NCI-H1436 (cell line): ENCODE measurements at places on chromosomes 2 and 18.

DNA sequence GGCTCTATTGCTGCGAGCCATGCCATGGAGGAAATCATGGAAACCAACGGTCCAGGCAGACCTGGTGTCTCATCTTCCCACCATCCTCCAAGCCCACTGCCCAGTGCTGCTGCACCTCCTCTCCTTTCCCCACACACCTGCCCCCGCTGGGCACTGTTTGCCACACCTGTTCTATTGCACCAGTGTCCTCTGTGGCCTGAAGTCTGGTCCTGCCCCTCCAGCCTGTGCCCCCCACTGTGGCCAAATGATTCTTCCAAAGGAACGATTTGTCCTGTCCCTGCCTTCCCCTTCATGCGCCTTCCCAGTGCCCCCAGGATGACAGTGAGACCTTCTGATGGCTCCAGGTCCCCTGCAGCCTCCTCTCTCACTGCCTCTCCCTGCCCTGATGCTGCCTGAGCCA lies 101.9 kb upstream of the TWIST2 start:
- DNase-seq = no peak

GRCh38 chr2:42930025-42930581 lies 137.7 kb upstream of the HAAO start:
- DNase-seq = no peak

GRCh38 chr2:100722125-100722524 lies 97.8 kb upstream of the NPAS2 start:
- no peak for DNase-seq

GRCh38 chr2:239261796-239262483 lies 138.9 kb downstream of the HDAC4 start:
- no peak for DNase-seq

GRCh38 chr2:223837287-223838061 lies at the start of gene AP1S3:
TSS of gene AP1S3 (minus strand) at chr2:223837582. CDS start at chr2:223837450, 132 bp downstream.
- peak; percentile 84 for DNase-seq

- no peak for DNase-seq
Observed at GRCh38 chr2:55478610-55479304, 40.8 kb upstream of the CFAP36 start.

GRCh38 chr2:39304729-39305128 lies 61.0 kb upstream of the CDKL4 start:
- no peak for DNase-seq
